GOT3 (cell line): ENCODE measurements at places on chromosomes 5 and 9.

GRCh38 chr9:72292874-72293607 is 72.0 kb downstream of the ZFAND5 start:
- DNase-seq, result no peak

DNA sequence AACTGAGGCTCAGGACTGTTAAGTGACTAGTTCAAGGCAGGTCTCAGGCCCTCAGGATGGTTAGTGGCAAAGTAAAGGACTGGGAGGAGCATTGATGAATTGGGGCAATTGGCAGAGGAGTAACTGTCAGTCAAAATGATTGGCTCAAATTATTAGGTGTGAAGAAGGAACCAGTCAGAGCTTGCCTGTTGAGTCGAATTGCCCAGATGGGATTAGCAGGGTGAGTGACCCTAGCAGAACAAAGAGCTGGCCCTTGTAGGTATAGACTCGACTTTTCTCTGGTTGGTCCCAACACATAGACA is 2.6 kb upstream of the NSD1 start:
- DNase-seq, result no peak

GRCh38 chr9:114307899-114308267 is 15.0 kb upstream of the ORM1 start:
- DNase-seq, result no peak

GRCh38 chr9:12737871-12738270 is 36.9 kb upstream of the LURAP1L start:
- DNase-seq, result no peak

- no peak for DNase-seq
These were observed 962 bp upstream of the PKN3 start for GRCh38 chr9:128701227-128701854.

GRCh38 chr5:58077416-58077815 is 382.5 kb downstream of the PLK2 start:
- DNase-seq, result no peak

- DNase-seq, result no peak
These were observed 94.9 kb downstream of the PDE8B start for GRCh38 chr5:77305222-77305846.

DNA sequence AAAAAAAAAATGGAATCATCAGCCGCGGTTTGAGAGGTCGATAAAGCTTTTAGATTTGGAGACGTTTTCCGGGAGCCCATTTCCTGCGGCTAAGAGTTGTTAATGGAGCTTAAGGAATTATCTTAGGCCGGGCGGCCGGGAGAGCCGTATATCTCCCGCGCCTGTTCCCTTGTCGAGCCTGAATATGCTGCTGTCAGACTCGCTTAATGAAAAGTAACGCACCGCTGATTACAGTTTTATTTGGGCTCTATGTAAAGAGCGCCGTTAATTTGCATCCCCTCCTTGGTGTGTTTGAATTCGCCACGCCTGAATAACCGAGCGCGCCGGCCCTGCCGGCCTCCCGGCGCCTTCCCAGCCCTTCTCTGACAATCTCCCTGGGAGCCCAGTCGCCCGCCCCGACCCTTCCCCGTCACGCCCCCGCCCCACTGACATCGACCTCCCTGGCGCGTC is 7.9 kb downstream of the IRX4 start:
- no peak for DNase-seq

- no peak for DNase-seq
These were observed 48.3 kb downstream of the GNAQ start for GRCh38 chr9:77983320-77983662.

DNA sequence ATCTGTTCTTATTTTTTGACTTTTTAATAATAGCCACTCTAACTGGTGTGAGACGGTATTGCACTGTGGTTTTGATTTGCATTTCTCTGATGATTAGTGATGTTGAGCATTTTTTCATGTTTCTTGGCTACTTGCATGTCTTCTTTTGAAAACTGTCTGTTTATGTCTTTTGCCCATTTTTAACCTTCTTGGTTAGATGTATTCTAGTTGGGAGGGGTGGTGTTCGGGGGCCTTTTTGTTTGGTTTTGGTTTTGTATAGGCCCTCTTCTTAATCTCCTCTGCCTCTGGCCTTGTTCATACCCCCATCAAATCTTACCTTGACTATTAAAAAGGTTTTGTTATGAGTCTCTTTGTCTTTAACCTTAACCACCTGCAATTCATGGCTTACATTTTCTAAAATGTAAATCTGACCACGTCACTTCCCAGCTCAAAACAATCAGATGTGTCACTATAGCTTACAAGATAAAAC is 107.8 kb upstream of the NR4A3 start:
- no peak for DNase-seq

DNA sequence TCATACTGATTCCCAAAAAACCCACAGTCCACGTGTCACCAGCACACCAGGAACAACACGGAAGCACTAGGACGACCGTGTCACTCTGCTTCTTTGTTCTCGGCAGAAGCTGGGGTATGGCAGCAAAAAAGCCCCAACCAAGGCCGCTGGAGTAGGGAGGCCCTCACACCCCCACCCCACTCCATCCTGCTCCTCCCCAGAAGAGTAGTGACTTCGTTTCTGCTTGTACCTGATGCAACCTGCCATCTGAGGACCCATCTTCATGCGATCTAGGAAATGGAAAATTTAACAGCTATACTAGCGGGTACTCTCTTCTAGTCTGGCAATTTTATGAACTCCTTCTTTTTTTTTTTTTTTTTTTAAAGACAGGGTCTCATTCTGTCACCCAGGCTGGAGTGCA is 3.7 kb downstream of the UBAC1 start:
- DNase-seq, result no peak

- no peak for DNase-seq
These were observed 1.1 kb upstream of the DBH start for GRCh38 chr9:133635098-133635497.

- no peak for DNase-seq
These were observed 22.7 kb downstream of the SPDL1 start for GRCh38 chr5:169606279-169606678.

DNA sequence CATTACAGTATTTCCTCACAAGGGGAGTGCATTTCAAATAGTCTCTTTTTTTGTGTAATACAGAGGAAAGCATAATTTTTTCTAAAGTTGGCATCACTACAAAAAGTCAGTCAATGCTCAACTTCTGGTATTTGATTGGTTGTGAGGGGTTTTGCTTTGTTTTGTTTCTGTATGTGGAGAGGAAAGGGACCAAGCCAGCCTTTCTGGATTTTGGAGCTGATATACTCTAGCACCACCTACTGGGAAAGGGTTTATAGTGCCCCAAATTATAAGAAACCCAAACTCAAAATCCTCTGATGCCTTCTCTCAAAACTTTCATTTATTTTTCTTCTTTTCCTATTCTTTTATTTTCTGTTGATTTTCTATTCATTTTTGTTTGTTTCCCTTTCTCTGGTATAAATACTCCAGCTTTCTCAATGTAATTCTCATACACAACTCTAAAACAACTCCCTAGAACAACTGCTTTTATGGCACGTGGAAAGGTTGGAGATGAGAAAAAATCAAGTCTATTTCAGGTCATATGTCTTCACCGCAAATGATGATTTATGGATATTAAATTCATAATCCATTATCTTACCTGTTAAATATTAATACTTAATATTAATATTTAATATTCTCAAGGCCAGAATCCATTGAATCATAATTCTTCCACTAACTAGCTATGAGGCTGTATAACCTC is 69.5 kb upstream of the ANXA1 start:
- no peak for DNase-seq

- DNase-seq, result no peak
These were observed 462.6 kb downstream of the CETN3 start for GRCh38 chr5:89946916-89947315.
